Smooth muscle cell of the brain vasculature (primary cell): ENCODE measurements at places on chromosomes 6 and 20.

DNA sequence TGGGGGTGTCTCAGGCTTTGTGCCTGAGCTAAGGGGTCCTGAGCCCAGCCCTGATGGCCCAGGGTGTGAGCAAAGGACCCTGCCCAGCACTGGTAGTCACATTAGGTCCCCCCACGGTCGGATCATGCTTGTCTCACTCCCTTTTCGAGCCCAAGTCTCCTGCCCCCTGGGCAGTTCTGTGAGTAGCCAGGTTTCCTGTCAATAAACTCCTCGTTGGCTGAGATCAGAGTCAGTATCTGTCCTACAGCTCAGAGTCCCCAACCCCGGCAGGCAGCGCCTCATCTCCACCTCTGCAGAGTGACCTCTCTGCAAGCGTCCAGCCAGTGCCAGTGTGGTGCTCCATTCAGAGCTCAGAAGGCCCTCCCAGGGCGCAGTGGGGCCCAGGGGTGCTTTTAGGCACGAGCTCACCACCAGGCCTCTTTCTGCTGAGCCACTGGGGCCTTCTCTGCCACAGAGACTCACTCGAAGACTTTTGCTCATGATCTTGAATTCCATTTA lies 93.7 kb upstream of the PMEPA1 start:
- DNase-seq, result no peak

- DNase-seq, result no peak
These were observed 19.1 kb upstream of the HLA-DQB1 start for GRCh38 chr6:32685603-32686002.

GRCh38 chr6:98944598-98945081 lies 3.1 kb downstream of the FBXL4 start:
- DNase-seq, result no peak

DNA sequence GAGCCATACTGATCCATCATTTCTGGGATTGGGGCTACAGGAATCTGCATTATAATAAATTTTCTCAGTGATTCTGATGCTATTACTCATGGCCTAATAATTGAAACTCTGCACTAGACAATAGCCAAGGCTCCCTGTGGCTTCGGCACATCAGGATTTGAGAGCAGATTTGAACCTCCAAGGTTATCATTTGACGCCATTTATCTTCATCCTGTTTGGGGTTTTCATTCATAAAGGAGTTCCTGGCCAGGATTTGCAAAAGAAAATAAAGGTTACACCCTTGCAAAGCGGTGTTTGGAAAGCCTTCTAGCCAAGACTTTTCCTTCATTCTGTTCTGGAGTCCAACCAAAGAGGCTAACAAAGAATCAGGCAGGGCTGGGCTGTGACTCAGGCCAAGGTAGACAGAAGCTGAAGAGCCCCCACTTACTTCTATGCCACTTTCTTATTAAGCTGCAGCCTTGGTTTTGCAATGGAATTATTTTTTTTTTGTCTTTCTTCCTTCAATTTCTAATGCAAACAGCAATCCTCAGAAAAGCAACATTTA lies 330.1 kb downstream of the DHX35 start:
- no peak for DNase-seq

DNA sequence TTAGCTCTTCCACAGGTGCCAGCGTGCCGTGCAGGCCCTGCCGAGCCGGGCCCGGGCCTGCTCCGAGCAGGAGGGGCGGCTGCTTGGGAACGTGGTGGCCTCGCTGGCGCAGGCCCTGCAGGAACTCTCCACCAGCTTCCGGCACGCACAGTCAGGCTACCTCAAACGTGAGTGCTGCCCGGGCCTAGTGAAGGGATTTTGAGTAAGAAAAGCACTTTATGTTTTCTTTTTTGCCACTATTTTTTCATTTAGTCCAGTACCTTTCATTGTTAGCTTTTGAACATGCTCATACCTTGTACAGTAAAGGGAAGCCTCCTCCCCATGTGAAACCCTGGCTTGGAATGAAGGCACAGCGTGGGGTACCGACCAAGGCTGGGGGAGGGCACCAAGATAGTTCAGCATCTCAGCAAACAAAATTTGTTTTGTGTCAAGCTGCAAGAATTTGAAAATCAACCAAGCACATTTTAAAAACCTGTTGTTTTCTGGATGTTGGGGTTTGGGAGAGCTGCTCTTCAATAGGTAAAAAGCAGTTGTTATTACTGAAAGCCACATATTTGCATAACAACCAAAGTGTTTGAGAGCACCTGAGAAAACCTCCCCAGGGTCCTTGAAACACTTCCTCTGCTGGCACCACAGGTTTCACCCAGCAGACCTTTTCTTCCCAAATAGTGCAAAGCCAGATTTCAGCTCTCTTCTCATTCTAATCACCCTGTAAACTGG lies 18.4 kb downstream of the STX16 start:
- DNase-seq, result no peak

GRCh38 chr6:88295663-88296062 lies 129.5 kb upstream of the CNR1 start:
- no peak for DNase-seq

GRCh38 chr6:56977192-56977591 lies 22.3 kb downstream of the BEND6 start:
- DNase-seq, result no peak

GRCh38 chr6:34055223-34055933 lies 90.5 kb downstream of the GRM4 start:
- DNase-seq, result peak; percentile 13

GRCh38 chr6:112010328-112010727 lies 43.6 kb upstream of the CCN6 start:
- DNase-seq, result no peak

DNA sequence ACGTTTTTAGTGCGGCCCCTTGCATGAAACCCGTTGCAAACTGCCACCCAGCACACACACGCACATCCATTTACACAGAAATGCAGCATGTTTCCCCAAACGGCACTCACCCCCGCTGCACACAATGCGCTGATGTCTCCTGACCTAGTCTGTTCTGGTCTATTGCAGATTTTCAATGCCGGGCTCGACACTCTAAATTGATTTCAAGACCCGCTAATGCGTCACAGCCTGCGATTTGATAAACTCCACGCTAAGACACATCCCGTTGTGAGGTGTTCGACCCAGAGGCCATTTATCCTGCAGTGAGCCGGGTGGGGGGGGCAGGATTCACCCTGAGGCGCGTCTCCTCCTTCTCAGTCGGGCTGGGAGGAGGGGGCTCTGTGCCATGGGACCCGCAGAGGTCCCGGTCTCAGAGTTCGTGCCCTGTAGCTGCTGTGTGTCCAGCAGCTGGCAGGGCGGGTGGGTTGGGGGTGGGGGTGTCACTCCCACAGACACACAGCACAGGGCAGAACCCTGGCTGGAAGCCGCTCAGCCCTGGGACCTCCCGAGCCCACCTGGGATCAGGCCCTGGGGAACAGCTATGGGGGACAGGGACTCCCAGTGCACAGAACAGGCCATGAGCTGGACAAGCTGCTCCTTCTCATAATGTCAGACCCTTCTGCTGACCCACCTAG lies 367.9 kb downstream of the PREX1 start:
- no peak for DNase-seq

DNA sequence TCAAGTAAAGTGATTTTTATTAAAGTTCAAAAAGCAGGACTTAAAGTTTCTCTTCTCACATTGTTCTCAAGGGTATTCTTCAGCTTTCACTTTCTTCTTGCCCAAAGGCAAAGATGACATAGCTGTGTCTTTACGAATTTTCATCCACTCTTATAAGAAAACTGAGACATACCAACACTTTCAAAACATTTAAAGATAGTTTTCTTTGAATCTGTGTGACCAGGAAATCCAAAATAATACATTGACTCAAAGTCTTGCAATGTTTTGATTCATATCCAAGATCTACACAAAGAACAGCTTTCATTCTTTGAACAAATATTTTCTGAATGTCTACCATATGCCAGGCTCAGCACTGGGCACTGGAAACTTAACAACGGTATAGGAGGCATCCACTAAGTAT lies 117.9 kb downstream of the SIM1 start:
- DNase-seq, result peak; percentile 36

GRCh38 chr20:42790111-42790510 lies 399.6 kb downstream of the PTPRT start:
- no peak for DNase-seq

GRCh38 chr6:11025921-11026635 lies 18.0 kb downstream of the ELOVL2 start:
- DNase-seq, result no peak

- no peak for DNase-seq
These were observed 1.1 kb downstream of the SOX4 start for GRCh38 chr6:21594416-21595281.

DNA sequence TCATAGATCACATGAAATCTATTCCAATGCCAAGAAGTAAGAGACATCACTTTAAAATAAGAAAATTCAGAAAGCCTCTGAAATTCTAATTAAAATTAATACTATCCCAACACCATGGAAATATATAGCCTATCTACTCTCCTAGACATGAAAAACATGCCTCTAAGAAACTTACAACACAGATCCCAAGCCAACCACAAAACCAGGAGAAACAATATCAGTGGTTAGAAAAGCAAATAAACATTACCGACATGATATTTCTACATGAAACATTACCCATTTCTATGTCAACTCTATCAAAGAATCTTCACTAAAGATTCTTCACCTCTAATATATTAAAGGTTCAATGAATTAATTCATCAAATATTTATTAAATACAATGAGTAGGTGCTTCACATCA lies 4.8 kb downstream of the EPB41L2 start:
- DNase-seq, result no peak
